ENCODE measurements at places on chromosomes 13 and 19. TPM values are rescaled to one million over a fixed set of nuclear protein-coding genes. Genes with fewer than 3 reads are reported as not detected.

ZNF442 gene
- 0.54 TPM for polyA plus RNA-seq

PLK5 gene
- 0.04 TPM for polyA plus RNA-seq

MISP gene
- polyA plus RNA-seq, result not detected

MADCAM1 gene
- polyA plus RNA-seq, result 3.0 TPM

OPA3 gene
- polyA plus RNA-seq, result 2.8 TPM

ZNF772 gene
- polyA plus RNA-seq, result 3.3 TPM

C19orf18 gene
- 3.0 TPM for polyA plus RNA-seq

LGALS7B gene
- 116 TPM for polyA plus RNA-seq

APOC4 gene
- 0.24 TPM for polyA plus RNA-seq

SIX5 gene
- 4.4 TPM for polyA plus RNA-seq

ZNF578 gene
- 1.9 TPM for polyA plus RNA-seq

ZGLP1 gene
- 24.1 TPM for polyA plus RNA-seq

SYCN gene
- polyA plus RNA-seq, result not detected

FXYD7 gene
- 4.4 TPM for polyA plus RNA-seq

MLNR gene
- polyA plus RNA-seq, result not detected

TSKS gene
- 0.85 TPM for polyA plus RNA-seq

ABHD8 gene
- polyA plus RNA-seq, result 6.5 TPM

CBY2 gene
- not detected for polyA plus RNA-seq

C1QTNF9 gene
- not detected for polyA plus RNA-seq

IL4I1 gene
- polyA plus RNA-seq, result 9.3 TPM

TTC9B gene
- not detected for polyA plus RNA-seq

UQCRFS1 gene
- polyA plus RNA-seq, result 14.7 TPM

GPR12 gene
- 0.04 TPM for polyA plus RNA-seq

ZNF296 gene
- 7.3 TPM for polyA plus RNA-seq

PODNL1 gene
- polyA plus RNA-seq, result 0.54 TPM

DACH1 gene
- 0.80 TPM for polyA plus RNA-seq

C19orf38 gene
- polyA plus RNA-seq, result 12.1 TPM

CYP2A13 gene
- polyA plus RNA-seq, result not detected

ZNF699 gene
- 1.4 TPM for polyA plus RNA-seq

CAPN12 gene
- polyA plus RNA-seq, result 29.1 TPM

EBI3 gene
- 27.5 TPM for polyA plus RNA-seq

PTGIR gene
- 9.1 TPM for polyA plus RNA-seq

ADAMTS10 gene
- polyA plus RNA-seq, result 10.5 TPM

CXCL17 gene
- 0.19 TPM for polyA plus RNA-seq

ZNF540 gene
- polyA plus RNA-seq, result 4.0 TPM

UBE2L5 gene
- polyA plus RNA-seq, result 0.05 TPM

ZIC5 gene
- polyA plus RNA-seq, result not detected
